ENCODE measurements at places on chromosomes 13 and 19. TPM values are rescaled to one million over a fixed set of nuclear protein-coding genes. Genes with fewer than 3 reads are reported as not detected.

Gene DNAJC3
- 47.8 TPM for total RNA-seq

Gene RASIP1
- total RNA-seq, result 0.57 TPM

Gene R3HDM4
- 63.5 TPM for total RNA-seq

Gene NDFIP2
- 30.6 TPM for total RNA-seq

Gene SETDB2
- 8.2 TPM for total RNA-seq

All from osteocyte (in vitro differentiated cells).